ENCODE measurements at places on chromosomes 4 and X. TPM values are rescaled to one million over a fixed set of nuclear protein-coding genes. Genes with fewer than 3 reads are reported as not detected.

GRCh38 chrX:11419102-11419501 is 125.9 kb downstream of the AMELX start:
- DNase-seq = no peak

DNA sequence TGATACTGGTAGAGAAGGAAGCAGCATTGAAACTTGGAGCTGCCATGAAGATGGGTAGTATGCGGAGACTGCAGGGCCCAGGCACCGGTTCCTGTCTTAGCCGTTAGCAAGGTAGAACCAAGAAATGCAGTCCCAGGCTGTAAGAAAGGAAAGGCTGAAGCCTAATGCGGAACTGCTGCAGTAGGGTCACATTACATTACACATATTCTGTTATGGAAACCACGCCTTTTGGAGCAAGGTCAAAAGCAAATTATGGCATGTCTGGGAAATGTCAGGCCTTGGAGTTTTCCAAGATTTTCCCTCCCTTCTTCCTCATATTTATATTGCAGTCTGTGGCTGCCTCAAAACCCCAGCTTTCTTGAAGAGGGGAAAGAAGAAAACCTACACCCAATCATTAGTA is 204.8 kb upstream of the RASGEF1B start:
- no peak for DNase-seq

Gene IL9R
- total RNA-seq = not detected

- DNase-seq = no peak
These were observed 48.4 kb downstream of the ANXA3 start for GRCh38 chr4:78599931-78600375.

Gene PACRGL
- 23.9 TPM for total RNA-seq

Gene USP51
- 0.74 TPM for total RNA-seq

Gene ANAPC10
- total RNA-seq = 26.4 TPM

GRCh38 chr4:183599284-183599683 is 59.7 kb downstream of the RWDD4 start:
- DNase-seq = no peak

Gene PIN4
- total RNA-seq = 12.4 TPM

Gene PAK3
- total RNA-seq = 1.3 TPM

- DNase-seq = no peak
These were observed 56.4 kb downstream of the PGRMC1 start for GRCh38 chrX:119292445-119292844.

Gene CSAG1
- not detected for total RNA-seq

DNA sequence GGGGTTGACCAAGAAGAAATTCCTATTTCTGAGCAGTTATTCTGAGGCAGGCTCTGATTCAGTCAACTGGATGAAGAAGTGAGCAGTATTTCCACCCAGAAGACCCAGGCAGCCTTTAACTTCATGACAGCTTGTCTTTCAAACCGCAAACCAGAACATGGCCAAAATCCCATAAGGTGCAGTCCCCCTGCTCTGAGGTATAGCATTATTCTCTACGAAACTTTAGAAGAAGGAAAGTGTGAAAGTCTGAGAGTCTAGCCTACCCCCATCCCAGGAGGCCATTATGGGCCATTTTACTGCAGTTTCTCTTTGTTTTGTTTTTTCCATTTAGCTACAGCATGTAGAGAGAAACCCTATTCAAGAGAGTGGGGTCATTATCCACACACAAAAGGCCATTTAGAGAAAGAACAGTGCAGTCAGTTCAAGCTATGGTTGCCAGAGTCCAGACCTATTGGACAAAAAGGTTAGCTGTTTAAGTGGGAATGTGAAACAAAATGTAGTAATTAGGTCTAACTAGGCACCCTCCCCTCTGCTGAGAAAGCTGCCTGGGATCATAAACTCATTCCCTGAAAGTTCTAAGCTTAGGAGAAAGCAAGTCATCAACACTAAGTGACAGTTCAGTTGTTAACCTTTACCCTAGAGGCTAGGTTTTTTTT is 52.1 kb upstream of the RASGEF1B start:
- DNase-seq = no peak

Gene CENPVL2
- not detected for total RNA-seq

GRCh38 chrX:28946846-28947245 is 359.6 kb downstream of the IL1RAPL1 start:
- no peak for DNase-seq

DNA sequence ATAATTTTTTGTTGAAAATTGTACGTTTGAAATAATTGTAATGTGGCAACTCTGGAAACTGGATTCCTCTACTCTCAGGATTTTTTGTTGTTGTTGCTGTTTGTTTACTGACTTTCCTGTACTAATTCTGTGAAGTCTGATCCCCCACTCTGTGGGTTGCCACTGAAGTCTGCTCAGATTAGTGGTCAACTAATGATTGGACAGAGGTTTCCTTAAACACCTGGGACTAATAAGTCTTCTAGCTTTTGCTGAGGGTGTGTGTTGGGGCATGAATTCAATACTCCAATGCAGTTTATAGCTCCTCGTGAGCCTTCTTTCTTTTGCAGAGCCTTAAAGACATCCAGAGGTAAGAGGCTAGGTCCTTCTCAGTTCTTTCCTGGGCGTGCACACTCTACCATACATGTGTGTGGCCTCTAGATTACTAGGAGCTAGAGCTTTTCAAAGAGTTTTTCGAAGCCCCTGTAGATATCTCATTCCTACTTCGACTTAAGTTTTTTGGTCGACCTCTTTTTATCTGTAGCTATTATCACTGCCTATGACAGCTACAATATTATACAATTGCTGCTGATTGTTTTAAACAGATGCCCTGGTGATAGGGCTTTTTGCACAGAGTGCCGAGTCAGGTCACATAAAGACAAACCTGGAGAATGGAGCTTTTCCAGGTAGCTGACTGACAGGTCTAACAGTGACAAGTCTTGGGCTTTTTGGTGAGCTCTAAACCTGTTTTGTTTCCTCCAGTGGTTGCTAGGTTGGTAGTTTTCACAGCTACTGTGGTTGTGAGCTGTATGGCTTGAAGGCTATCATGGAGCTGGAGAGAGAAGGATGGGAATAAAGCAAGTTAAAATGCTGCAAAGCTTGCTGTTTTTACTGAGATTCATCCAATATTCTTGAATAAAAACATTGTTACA is 34.0 kb downstream of the BMP2K start:
- no peak for DNase-seq

Gene GCNA
- 0.78 TPM for total RNA-seq

Gene ADRA2C
- 5.0 TPM for total RNA-seq

Gene RNF128
- 24.5 TPM for total RNA-seq

DNA sequence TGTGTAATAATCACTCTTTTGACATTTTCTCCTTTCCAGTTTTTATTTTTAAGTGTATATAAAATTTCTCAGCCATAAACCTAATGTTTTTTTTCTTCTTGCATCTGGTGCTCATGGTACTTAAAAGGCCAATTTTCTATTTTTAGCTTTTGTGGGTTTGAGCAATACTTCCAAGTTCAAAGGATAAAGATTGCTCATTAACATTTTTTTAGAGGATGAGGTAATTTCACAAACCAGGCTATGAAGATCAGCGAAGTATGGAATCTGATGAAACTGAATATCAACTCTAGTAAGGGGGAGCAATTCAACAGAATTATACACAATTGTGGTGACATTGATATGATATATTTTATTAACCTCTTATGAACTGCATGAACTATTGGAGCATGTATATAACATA is 25.8 kb upstream of the KLHL34 start:
- no peak for DNase-seq

DNA sequence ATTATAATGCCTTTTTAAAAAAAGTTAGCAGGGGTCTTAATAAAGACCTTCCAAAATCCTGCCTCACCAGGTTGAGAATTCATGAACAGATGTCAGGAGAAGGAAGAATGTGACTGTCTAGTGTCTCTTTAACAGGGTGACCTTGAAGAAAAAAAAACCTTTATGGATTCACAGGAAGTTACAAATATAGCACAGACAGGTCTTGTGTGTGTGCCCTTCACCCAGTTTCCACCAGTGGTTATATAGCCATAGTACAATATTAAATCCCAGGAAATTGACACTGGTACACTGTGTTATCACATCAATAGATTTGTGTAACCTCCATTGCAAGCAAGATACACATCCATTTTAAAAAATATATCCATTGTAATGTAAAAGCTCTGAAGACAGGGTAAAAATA is 43.7 kb downstream of the HADH start:
- DNase-seq = no peak

DNA sequence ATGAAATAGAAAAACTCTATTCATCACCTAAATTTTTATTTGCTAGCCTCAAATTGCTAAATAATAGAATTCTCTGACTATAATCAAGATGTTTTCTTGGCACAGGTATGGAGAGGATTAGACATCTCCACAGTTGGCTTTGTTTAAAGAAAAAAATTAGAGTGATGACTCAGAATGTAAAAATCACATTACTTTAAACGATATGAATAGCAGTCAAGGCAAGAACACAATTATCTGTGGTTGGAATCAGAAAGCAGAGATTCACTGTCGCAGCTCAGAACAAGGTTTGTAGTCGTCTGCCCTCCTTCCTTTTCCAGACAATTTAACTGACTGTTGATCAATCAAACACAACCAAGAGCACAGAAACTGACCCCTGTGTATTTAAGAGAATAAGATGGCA is 32.2 kb upstream of the CCKAR start:
- no peak for DNase-seq

- no peak for DNase-seq
These were observed 89.5 kb downstream of the TASL start for GRCh38 chrX:30488092-30488491.

DNA sequence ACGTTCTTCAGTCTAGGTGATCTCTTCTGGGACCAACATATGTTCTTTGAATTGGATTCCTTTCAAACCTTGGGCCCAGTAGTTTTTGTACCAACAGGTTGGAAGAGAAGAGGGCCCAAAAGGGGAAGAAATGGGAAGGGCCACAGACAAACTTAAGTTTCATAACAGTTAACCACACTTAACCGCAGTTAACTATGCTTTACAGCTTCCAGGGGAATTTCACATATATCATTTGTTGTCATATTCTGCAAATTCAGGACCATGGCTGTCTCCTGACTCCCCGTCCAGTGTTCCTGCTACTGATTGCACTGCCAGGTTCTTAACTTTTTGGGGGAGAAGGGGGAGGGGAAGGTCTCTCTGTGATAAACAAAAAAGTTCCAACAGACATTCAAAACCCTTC is 34.6 kb downstream of the RTL5 start:
- no peak for DNase-seq

GRCh38 chrX:21373001-21373400 is 1.2 kb upstream of the CNKSR2 start:
- DNase-seq = no peak

Gene KCND1
- 0.08 TPM for total RNA-seq

DNA sequence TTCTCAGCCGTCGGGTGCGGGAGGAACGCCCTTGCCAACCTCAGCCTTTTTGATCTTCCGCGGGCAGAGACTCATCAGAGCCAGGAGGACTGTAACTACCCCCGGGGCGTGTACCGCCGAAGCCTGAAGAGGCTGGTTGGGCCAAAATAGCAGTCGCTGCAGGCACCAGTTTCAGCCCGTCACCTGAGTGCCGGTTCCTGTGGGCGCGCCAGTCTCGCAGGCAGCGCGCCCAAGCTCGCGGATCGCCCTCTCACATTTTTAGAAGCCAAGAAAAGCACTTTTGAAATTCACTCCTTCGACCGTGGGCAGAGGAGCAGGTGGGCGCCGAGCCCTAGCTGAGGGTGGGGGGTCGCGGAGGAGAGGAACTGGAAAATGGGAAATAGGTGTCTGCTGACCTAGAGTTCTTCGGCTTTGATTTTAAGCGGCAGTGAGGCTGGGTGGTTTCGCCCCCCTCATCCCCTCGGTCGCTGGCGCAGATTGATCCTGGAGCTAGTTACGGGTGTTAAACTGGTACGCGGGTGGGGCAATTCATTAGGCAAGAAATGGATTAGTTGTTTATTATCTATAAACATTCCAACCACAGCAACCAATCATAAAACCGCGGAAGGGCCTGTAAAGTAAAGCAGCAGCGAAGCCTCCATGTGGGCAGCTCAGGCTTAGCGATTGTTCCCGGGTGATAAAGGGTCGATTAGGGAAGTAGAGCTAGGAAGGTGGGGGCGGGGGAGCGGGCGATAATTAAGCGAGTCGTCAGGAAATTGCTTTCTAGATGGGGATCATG is 69.2 kb downstream of the FBXO8 start:
- DNase-seq = no peak

DNA sequence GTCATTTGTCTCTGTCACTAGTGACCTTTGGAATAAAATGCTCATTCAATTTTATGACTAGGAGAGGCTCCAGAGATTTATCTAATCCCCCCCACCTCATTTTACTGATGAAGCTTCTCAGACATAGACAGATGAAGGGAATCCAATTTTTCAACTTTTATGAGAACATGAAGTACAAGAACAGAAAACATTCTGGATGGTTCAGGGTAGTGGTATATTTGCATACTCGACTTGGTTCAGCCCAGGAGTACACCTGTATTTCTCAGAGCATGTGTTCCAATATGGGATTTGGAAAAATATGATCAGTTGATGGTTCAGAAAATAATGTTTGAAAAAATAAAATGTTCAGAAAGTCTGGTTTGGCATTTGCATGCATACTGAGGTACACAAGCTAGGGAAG is 131.4 kb upstream of the GALNT7 start:
- no peak for DNase-seq

- DNase-seq = no peak
These were observed 492 bp upstream of the SLIT2 start for GRCh38 chr4:20251031-20251795.

- DNase-seq = no peak
These were observed 697.5 kb upstream of the GNPDA2 start for GRCh38 chr4:45423896-45424295.

GRCh38 chr4:740656-741282 is 35.1 kb downstream of the PCGF3 start:
- DNase-seq = no peak

Gene TRPC5OS
- total RNA-seq = not detected

DNA sequence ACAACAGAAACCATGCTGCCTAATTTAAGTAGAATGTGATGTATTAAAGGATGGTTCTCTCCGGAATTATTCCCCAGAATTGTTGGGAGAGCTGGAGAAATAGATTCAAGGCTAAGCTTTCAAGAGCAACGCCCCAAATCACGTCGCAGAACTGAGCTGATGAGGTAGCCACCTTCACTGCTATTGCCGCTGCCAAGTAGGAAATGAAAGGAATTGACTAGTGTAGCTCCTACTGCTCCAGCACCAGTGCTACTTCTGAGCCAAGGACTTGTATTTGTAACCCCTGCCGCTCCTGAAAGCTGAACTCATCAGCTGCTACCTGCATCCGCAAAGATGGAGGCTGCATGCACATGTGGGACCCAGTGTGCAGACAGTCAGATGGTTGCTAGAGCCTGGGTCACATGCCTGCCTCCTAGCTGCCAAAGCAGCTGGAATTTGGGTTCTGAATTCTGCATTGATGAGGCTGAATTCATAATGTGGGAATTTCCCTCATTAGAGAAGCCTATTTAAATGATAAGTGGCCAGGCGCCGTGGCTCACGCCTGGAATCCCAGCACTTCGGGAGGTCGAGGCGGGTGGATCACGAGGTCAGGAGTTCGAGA is 173.9 kb downstream of the PDGFRA start:
- DNase-seq = no peak
